ENCODE measurements at places on chromosomes 2 and 18.

GRCh38 chr2:143415571-143415970 is 286.4 kb downstream of the ARHGAP15 start:
- DNase-seq: no peak

DNA sequence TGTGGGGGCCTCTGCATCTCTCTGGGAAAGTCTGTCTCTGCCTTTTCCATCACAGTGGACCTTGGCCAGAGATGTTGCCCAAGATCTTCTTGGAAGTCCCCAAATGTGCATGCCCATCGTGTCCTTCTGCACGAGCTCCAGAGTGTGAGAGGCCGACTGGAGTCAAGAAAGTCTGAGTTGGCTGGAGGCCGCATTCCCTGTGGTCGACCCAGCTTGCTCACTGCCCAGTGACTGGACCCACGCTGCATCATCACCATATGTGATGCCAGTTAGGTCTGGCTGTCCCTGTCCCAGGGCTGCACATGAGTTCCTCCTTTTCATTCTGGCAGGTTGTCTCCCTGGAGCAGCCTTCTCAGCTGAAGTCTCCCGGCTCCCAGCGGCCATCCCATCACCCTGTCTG is 93.8 kb downstream of the ARL4C start:
- DNase-seq: no peak

DNA sequence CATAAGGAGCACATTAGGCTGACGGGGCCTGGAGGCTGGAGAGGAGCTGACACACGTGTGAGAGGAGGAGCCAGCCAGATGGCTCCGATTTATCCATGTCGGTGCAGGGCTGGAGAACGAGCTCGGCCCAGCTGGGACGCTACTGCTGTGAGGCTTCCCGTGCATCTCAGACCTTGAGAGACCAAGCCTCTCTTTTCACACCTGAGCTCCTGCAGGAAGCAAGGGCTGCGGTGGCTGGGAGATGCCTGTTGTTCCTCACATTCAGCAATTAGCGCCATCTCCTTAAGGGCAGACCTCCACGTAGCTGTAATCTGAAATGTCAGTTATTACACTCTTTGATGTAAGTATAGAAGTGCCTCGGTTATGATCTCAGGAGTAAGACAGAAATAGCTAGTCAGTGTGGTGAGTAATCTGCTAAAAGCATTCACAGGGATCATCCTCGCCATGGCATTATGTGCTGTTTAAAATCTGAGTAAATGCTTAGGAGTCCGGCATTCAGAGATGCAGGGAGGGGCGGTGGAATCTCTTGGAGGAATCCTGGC is 107.9 kb downstream of the PRKCE start:
- DNase-seq: no peak

DNA sequence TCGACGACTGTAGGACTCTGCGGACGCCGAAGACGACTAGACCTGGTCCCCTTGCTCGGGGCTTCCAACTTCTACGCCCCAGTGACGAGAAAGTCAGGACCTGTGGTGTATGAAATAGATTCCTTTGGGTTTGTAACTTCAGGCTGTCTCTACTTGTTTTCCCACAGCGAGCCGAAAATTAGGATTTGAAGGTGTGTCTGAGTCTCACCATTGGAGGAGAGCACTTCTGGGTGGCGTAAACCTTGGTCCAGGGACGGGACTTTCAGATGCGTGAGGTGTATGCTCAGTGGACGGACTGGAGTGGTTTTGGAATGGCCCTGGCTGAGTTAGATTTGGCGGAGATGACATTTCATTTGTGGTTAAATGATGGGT is 1.3 kb downstream of the BIRC6 start:
- no peak for DNase-seq

- no peak for DNase-seq
These were observed 114.0 kb downstream of the STPG4 start for GRCh38 chr2:47041063-47041462.

DNA sequence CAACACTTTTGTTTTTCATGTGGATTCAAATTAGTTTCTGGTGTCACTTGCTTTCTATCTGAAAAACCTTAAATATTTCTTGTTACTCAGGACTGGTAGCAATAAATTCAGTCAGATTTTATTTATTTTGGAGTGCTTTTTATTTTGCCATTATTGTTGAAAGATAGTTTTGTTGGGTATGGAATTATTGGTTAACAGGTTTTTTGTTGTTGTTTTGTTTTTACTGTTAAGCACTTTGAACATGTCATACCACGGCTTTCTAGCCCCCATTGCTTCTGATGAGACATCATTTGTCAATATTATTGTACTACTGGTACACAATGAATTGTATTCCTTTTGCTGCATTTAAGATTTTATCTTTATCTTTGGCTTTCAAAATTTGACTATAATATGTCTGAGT is 12.9 kb upstream of the SFT2D3 start:
- no peak for DNase-seq

GRCh38 chr18:60232541-60232940 is 140.0 kb downstream of the MC4R start:
- DNase-seq: no peak

GRCh38 chr2:40386177-40386576 is 65.7 kb downstream of the SLC8A1 start:
- no peak for DNase-seq

- DNase-seq: no peak
These were observed 174.1 kb downstream of the ANKRD44 start for GRCh38 chr2:197136452-197136851.

DNA sequence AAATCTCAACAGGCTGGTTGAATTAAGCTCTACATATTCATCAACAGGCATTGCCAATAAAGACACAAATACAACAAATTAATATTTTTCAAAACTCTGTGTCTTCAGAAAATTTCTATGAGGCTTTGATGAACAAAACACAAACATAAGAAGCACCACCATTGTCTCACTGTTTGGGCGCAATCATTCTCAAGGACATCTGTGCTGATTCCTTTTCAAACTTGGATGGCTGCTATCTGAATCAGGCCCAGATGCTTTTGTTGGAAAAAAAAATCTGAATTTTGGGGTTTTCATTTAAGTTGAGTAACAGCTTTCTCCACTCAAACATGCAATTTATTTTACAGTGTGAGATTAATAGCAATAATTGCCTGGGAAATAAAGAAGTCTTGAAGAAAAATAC is 173.8 kb downstream of the NRXN1 start:
- DNase-seq: no peak

DNA sequence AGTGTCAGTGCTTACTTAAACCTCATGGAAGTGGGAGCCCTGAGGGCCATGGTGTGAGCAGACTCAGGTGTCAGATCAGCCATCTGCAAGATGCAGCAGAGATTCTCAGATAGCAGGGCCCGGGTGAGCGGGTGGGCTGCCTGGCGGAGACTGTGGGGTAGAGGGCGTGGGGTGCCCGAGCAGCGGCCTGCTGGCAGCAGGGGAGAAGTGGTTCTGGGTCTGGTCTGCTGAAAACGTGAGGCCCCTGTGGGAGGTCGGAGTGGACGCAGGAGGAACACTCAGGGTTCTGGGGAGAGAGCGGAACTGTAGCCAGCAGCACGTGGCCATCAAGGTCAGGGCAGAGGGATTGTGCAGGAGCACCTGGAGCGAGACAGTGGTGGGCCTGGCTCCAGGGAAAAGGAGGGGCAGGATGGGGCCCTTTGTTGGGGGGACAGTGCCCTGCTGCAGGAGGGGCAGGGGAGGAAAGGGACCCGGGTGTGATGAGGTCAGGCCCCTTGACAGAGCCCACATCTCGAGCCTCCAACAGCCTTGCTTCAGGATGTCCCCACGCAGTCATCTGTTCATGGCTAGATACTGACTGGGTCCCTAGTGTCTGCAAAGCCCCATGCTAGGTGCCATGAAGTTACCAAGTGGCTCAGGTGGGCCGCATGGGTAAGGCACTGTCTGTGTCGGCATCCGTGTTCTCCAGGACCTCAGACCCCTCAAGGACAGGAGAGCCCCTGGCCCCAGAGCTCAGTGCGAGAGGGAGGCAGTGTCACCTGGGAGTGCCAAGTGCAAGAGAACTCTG is 2.7 kb upstream of the ESPNL start:
- DNase-seq: no peak

DNA sequence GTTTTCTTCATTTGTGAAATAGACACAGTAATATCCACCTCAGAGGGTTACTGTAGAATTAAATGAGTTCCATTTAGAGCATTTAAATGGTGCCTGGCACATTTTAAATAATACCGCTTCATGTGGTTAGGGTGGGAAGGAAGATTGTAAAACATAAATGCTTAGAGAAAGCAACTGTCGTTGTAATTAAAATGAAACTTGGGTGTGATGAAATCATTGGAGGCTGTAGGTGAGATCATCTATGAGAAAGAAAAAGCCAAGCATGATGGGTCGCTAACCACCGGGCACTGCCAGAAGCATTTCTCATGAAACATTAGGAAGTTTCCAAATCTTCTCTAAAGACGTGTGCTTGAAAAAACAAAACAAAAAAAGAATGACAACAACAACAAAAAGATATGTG is 8.2 kb upstream of the SLC39A10 start:
- no peak for DNase-seq

All from stimulated activated CD8-positive, alpha-beta memory T cell treated with anti-CD3 and anti-CD28 coated beads, Interleukin-15, amount 100 ng/mL, for 1 hour (primary cell).